ENCODE measurements at places on chromosomes 7 and 10. TPM values are rescaled to one million over a fixed set of nuclear protein-coding genes. Genes with fewer than 3 reads are reported as not detected.
A peak's percentile ranks its signal among the peaks of the same experiment; 100 is the strongest.

CRTAC1 gene
- total RNA-seq: not detected

MMRN2 gene
- 1.6 TPM for total RNA-seq

SLC18A3 gene
- not detected for total RNA-seq

LRIT2 gene
- not detected for total RNA-seq

DNAH11 gene
- total RNA-seq: 1.1 TPM

DNA sequence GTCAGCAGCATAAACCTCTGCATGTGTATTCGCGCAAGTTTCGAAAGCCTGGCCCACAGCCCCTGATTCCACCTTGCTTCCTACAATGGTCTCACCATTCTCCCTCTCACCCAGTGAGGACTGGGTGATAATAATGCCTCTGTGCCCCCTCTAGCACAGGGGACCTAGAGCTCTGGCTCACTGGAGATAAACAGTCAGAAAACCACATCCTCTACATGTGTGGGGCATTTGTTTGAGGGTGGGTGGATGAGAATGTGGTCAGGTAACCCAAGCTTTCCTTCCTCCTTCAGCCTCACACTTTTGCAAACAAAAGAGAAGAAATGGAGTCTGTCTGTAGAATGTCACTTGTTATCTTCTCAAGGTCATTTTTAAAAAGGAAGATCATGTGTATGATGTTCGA is 373.5 kb downstream of the KCNMA1 start:
- DNase-seq: no peak

DNA sequence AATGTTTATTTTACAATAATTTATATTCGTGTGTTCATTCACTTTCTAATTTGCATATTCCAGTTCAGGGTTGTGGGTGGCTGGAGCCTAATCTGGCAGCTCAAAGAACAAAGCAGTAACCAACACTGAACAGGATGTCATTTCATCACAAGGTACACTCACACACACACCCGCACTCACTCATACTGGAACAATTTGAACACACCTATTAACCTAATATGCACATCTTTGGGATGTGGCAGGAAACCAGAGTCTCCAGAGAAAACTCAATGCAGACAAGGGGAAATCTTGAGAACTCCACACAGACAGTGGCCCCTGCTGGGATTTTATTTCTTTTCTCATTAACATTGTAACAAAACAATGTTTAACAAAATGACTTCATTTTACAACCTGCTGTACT is 97.4 kb downstream of the TWIST1 start:
- no peak for DNase-seq

DNA sequence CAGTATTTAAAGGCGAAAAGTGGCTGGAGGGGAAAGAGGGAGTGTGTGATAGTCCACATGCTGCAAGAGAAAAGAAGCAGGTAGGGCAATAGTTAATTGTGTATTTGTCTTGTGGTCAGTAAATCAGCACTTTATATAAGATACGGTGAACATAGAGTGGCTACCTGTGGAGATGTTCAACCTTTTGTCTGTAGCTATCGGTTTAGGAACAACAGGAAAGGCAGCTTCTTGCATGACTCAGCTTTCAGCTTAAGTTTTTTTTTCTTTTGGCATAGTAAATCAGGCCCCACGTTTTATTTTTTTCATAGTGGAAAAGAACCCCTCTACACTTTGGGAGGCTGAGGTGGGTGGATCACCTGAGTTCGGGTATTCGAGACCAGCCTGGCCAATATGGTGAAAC is 14.2 kb upstream of the MTPN start:
- DNase-seq: no peak

- DNase-seq: peak; percentile 41
Observed at GRCh38 chr10:27526242-27526641, 22.1 kb downstream of the RAB18 start.

- peak; percentile 10 for DNase-seq
Observed at GRCh38 chr7:43569424-43569823, 13.5 kb upstream of the STK17A start.

- no peak for DNase-seq
Observed at GRCh38 chr7:108254259-108254658, 124.1 kb upstream of the LAMB4 start.

DNA sequence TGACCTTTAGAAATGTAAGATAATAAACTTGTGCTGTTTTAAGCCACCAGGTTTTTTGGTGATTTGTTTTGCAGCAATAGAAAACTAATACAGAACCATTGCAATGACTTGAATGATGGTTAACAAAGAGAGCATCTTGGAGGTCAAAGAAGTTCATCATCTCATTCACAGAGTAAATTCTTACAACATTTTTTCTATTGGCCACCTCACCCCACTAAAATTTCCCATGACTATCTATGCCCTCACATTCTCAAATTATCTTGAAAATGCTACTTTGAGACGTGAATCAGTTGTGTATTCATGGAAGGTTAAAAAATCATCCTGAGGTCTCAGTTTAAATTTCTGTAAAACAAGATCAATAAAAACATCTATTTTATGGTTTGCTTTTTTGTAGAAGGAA is 754.2 kb downstream of the SORCS1 start:
- DNase-seq: no peak

Measured in SJCRH30 (cell line).